ENCODE measurements at places on chromosomes 13 and 19.

- no peak for DNase-seq
Measured at GRCh38 chr13:91889641-91890040, 491.2 kb downstream of the GPC5 start.

DNA sequence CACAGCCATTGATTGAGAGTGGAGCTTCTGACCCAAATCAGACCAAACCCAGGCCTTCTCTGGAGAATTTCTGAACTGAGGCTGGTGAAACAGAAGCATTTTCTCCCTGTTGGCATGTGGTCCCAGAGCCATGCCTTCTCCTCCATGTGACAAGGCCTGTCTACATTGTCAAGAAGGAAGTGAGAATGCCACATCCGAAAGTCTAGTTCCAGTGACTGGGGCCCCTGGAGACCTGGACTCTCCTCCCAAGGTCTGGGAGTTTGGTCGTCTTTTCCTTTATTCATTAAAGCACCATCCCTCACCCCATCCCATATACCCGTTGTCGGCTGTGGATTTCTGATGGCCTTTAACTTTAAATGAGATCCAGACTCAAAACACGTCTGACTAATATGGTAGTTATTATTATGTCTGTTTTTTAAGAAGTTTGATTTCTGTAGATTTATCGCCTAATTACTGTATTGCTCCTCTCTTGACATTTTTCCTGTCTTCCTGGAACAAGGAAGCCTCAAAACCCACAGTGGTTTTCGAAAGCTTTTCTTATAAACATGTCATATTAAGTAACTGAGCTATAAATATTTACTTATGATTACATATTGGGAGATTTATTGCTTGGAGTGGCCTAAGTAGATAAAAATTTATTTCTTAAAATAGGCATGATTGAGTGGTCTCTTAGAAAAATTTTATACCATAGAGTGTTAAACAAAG lies 128.3 kb upstream of the FRY start:
- DNase-seq: no peak

- peak; percentile 68 for DNase-seq
Measured at GRCh38 chr19:5987077-5987818, 9.3 kb upstream of the RANBP3 start.

DNA sequence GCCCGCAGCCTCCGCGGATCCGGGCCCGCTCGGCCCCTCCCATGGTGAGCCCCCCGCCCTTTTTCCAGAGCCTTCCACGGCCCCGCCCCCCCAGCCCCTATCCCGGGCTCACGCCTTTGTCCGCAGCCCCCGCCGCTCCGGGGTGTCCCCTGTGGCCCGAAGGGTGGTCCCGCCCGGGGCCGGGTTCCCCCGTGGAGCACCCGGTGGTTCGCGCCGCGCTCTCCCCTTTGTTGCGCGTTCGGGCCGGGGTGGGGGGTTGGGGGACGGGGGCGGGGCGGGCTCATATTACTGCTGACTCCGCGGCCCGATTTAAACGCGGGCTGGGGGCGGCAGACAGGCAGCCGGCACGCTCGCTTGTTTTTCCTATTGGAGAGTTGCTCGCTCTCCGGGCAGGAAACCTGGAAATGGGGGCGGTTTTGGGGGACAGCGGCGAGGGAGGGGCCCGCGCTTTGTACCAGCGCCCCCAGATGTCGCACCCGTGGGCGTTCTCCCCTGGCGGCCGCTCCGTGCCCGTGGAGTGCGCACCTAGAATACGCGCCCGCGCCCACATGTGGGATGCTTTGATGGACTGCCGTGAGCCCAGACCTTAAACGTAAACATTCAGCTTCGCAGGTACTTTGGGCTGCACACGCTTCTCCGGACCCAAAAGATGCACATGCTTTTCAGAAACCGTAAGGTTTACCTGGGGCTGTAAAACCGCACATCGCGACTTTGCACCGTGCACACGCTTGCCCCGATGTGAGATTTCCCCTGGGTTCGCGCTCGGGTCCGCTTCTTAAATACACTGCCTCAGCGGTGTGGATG lies 699 bp downstream of the PTOV1 start:
- no peak for DNase-seq

- no peak for DNase-seq
Measured at GRCh38 chr13:40251343-40252032, 415.0 kb downstream of the FOXO1 start.

- DNase-seq: no peak
Measured at GRCh38 chr19:10193790-10194499, 808 bp downstream of the DNMT1 start.

DNA sequence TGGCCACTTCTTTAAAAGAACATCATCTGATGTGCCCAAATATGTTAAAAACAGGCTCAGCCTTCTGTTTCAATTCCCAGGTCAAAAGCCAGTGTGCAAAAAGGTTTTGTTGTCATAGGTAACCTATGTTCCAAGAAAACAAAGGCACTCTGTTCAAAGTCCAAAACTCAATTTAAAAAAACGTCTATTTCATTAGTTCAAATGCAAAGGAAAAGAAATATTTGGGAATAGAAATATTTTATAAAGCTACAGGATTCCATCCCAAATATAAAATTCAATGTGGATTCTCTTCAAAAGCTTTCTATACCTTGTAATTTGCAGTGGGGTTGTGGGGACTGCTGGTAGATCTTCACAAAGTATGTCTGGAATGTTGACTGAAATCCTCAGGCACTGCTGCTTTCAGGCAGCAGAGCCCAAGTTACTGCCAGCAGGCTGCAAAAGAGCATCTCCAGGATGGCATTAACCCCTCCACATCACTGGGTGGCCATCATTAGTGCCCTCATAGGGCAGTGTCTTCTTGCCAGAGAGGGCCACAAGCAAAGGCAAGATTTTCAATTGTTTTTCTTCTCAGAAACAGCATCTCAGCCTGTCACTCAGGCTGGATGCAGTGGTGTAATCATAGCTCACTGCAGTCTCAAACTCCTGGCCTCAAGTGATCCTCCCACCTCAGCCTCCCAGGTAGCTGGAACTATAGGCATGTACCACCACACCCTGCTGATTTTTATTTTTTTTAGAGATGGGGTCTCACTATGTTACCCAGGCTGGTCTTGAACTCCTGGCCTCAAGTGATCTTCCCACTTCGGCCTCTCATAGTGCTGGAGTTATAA lies 22.8 kb upstream of the STK24 start:
- DNase-seq: no peak

GRCh38 chr19:49746206-49746958 lies 16.7 kb downstream of the TSKS start:
- DNase-seq: no peak

DNA sequence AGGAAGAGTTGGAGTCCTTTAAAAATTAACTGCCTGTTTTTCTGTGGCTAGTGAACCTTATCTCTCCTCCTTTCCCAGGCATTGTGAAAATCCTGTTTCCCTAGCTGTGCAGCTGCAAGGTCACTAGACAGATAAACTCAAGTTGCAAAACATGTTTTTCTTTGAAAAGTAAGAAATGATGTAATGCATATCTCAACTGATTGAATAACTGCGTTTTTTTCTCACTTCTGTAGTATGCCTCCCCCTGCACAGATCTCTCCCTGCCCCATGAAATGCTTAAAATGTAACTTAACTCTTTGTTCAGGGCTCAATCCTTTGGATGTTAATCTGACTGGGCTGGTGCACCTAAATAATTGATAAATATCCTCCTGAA lies 27.7 kb upstream of the CYSLTR2 start:
- no peak for DNase-seq

GRCh38 chr13:84380866-84381265 lies 498.6 kb upstream of the SLITRK1 start:
- DNase-seq: no peak

GRCh38 chr13:73325723-73326558 lies 267.1 kb downstream of the KLF5 start:
- no peak for DNase-seq

DNA sequence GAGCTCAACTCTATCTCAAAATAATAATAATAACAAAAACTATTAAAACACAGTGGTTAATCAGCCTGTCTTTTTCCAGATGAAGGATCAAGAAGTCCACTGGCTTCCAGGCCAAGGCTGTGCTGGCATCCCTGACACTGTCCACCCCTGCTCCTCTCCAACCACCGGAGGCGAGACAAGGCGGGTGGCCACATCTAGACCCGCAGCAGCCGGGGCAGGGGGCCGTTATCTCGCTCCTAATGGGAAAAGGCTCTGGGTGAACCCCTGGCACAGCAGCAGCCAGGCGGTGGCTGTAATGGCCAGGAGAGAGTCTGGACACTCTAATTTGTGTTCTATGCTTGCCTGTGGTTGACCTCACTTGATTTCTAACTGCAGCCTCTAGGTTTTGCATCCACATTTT lies 158.0 kb upstream of the SOX1 start:
- DNase-seq: no peak

DNA sequence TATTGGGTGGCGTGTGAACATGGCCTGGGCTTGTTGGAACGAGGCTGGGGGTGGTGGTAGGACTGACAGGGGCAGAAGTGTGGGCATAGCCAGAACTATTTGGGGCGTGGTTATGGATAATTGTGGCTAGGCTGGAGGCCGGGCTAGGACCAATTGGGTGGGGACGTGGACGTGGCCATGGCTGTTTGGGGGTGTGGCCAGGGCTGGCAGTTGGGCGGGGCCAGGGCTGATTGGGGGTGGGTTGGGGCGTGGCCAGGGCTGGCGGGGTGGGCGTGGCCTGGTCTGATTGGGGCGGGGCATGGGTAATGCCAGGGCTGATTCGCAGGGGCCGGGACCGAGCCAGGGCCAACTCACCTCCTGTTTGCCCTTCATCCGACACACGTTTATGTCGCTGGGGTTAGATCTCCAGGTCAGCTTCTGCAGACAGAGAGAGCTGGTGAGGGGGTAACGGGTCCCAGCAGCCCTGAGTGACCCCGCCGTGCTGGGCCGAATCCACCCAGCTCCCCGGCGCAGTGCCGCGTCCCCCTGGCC lies 2.8 kb downstream of the SEMA6B start:
- DNase-seq: no peak

- DNase-seq: no peak
Measured at GRCh38 chr19:45152504-45153338, 8.1 kb downstream of the NKPD1 start.

- no peak for DNase-seq
Measured at GRCh38 chr19:19021115-19021514, 12.2 kb downstream of the SUGP2 start.

DNA sequence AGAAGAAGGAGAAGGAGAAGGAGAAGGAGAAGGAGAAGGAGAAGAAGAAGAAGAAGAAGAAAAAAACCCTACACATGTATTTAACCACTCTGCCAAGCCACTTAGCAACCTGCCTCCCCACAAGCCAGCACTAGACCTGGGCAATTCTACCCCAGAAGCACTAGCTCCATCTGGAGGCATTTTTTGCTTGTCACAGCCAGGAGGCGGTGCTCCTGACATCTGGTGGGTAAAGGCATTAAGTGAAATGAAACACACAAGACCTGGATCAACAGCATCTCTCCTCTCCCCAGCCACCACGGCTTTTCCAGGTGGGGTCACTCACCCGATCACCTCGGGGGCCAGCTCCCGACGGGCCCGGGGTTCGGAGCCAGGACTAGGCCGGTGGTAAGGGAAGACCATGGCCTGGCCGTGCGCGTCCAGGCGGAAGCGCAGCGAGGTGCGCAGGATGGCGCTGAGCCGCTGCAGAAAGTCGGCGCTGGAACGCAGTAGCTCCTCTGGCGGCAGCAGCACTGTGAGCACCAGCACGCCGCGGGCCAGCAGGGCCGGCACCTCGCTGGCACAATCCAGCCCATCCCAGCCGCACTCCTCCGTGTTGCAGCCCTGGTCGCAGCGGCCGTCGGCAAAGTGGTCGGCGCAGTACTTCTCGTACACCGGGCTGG lies 26.9 kb downstream of the NOTCH3 start:
- DNase-seq: no peak

DNA sequence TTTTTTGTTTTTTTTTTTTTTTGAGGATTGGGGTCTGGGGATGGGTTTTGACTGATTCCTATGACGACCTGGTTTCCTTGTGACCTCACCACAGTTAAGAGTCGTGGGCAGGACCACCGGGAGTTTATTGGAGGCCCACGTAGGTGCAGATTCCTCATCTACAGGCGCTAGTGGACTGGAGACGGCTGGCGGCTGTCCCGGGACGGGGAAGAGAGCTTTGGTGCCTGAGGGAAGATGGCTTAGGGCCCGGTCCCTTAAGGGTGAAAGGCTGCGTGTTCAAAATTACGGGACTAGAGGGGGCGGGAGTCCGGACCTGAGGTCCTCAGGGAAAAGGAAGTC lies 682 bp upstream of the TEAD2 start:
- DNase-seq: peak; percentile 39

DNA sequence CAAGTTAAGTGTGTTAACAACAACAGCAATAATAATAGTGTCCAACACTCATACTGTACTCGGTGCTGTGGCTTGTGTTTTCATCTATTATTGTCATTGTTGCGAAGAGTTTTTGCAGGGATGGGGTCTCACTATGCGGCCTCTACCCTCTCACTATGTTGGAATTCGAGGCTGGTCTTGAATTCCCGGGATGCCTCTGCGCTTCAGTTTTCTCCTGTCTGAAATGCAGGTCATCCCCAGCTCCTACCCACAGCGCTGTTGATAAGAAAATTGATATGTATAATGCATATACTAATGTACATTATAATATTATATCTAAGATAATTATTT lies 4.9 kb upstream of the SBK3 start:
- DNase-seq: no peak

- no peak for DNase-seq
Measured at GRCh38 chr13:61192826-61193225, 222.8 kb downstream of the PCDH20 start.

- DNase-seq: peak; percentile 14
Measured at GRCh38 chr13:29435125-29435911, 160.2 kb downstream of the SLC7A1 start.

GRCh38 chr13:66301006-66301405 lies 929.1 kb downstream of the PCDH9 start:
- no peak for DNase-seq

- DNase-seq: no peak
Measured at GRCh38 chr13:26710166-26710565, 50.4 kb downstream of the GPR12 start.

- DNase-seq: no peak
Measured at GRCh38 chr13:33994198-33994597, 176.2 kb downstream of the RFC3 start.

DNA sequence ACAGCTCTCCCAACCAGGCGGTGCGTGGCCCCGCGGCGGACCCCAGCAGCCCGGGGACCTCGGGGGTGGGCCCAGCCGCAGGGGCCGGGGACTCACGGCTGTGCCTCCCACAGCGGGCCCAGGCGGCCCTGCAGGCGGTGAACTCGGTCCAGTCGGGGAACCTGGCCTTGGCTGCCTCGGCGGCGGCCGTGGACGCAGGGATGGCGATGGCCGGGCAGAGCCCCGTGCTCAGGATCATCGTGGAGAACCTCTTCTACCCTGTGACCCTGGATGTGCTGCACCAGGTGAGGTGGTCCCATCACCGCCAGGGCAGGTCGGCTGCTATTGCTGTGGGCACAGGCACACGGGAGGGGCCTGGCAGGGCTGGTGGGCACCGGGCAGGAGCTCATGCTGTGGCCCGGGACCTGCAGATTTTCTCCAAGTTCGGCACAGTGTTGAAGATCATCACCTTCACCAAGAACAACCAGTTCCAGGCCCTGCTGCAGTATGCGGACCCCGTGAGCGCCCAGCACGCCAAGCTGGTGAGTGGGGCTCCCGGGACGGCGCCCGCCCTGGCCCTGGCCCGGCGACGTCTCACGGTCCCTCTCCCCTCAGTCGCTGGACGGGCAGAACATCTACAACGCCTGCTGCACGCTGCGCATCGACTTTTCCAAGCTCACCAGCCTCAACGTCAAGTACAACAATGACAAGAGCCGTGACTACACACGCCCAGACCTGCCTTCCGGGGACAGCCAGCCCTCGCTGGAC lies 7.3 kb downstream of the PTBP1 start:
- no peak for DNase-seq

Data from H4 (cell line).